Activated CD8-positive, alpha-beta memory T cell treated with anti-CD3 and anti-CD28 coated beads for 1 hour (primary cell): ENCODE measurements at places on chromosomes 3 and 15.

- DNase-seq: no peak
Observed at GRCh38 chr3:71629711-71630110, 46.2 kb upstream of the FOXP1 start.

DNA sequence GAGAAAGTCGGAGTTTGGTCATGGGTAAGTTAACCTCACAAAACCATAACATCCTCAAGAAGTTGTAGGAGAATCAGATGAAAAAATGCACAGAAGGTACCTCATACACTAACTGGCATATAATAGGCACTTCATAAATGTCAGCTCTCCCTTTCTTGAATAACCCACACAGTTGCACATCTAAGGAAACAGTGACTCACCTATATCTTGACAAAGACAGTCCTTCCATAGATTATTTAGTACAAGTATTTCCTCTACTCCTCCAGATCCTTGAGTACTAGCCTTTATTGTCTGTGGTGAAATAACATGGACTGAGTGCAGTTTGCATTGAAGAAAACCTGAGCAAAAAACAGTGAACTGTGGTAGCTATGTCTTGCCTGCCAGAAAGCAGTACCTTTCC is 46.6 kb downstream of the MAGI1 start:
- DNase-seq: no peak

- DNase-seq: no peak
Observed at GRCh38 chr3:106814231-106814630, 563.0 kb upstream of the CCDC54 start.

GRCh38 chr15:67761343-67761742 is 64.0 kb upstream of the SKOR1 start:
- no peak for DNase-seq

GRCh38 chr3:167507954-167508353 is 34.1 kb upstream of the SERPINI2 start:
- no peak for DNase-seq

GRCh38 chr3:154971771-154972326 is 108.3 kb upstream of the MME start:
- DNase-seq: no peak

GRCh38 chr15:66459818-66460615 is 37.5 kb downstream of the SNAPC5 start:
- no peak for DNase-seq

DNA sequence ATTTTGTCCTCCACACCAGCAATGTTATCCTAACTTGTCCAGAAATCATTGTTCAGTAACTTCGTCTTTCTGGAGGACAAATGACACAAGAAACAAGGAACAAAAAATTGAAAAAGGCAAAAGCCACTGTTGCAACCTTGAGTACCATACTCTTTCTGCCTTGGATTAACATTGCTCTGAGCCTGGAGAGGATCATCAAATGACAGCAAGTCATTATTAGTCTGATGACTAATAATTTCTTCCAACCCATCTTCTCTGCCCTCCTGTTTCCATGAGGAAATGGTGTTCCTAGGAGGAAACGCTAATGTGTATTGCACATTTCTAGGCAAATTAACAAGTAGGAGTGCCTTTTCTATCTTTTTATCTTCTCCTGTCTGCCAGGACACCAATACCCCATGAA is 153.9 kb downstream of the PCCB start:
- DNase-seq: no peak

DNA sequence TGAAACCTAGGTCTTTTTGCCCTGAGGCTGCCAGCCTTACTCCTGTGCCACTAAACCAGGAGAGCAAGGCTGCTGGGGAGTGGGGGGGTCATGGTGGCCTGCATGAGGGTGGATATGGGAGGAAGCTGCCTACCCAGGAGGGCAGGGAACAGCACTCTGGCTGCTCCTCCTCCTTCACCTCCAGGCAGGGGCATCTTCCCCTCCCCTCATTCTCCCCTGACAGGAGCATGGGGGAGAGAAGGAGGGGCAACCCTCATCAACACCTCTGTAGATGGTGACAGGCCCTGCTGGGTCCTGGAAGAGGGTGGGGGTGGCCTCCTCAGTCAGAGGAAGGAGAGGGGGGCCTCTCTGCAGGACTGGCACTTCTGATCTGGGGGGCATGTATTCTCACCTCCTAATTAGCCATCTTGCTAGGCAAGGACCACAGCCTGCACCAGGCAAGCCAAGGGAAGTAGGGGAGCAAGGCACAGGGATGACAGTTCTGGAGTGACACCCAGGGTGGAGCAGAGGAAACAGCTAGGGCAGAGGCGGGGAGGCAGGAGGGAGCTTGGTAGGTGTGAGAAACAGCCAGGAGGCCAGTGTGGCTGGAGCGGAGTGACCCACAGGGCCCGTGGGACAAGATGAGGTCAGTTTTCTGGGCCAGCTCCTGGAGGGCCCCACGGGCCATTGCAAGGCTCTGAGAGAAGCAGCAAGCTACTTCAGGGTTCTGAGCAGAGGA is 4.9 kb downstream of the CCDC33 start:
- no peak for DNase-seq

DNA sequence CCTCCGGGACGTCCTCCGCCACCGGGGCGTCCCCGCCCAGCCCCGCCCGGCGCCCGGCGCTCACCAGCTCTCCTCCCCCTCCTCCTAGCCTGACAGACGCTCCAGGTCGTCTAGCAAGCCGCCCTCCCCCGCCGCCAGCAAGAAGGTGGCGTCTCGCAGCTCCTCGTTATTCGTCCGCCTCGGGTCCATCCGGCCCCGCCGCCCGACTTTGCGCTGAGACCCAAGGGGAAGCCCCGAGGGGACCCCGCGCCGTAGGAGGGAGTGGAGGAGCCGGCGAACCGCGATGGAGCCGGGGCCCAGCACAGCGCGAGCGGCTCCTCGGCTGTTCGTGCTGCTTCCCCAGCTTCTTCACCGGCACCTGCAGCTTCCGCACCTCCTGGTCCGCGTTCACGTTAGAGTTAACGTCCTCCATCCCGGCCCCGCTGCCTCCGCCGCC is 26.3 kb upstream of the MTHFS start:
- peak; percentile 28 for DNase-seq

DNA sequence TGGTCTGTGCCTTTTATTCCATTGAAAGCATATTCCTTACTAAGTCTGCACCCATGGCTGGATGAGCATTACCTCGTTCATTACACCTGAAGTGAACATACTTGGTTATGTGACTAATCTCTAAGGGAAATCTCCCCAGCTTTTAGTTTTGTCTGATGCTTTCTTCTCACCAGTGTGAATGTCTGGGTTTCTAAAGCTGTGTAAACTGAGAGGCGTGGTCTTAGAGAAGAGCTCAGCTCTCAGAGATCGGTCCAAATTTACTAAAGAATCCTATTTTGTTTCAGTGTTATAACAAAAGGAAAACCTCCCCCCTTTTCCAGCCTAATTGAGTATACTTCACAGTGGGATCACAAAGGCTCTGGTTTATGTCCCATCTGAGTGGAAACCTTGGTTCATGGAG is 352.3 kb downstream of the PTPRG start:
- DNase-seq: no peak

DNA sequence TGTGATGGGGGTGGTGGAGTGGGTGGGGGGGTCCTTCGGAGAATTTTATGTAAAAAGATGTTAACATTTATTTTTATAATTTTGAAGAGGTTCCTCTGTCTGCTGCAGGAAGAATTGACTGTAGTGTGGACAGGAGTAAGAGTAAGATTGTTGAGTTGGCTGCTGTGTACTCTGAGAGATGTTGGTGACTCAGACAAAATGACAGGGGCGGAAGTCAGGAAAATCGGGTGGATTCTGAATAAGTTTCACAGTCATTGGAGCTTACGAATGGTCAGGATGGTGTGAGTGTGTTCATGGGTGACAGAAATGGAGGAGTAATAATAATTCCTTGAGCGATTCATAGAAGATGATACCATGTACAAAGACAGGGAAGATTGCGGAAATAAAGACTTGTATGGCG is 420.0 kb downstream of the ROBO2 start:
- no peak for DNase-seq

DNA sequence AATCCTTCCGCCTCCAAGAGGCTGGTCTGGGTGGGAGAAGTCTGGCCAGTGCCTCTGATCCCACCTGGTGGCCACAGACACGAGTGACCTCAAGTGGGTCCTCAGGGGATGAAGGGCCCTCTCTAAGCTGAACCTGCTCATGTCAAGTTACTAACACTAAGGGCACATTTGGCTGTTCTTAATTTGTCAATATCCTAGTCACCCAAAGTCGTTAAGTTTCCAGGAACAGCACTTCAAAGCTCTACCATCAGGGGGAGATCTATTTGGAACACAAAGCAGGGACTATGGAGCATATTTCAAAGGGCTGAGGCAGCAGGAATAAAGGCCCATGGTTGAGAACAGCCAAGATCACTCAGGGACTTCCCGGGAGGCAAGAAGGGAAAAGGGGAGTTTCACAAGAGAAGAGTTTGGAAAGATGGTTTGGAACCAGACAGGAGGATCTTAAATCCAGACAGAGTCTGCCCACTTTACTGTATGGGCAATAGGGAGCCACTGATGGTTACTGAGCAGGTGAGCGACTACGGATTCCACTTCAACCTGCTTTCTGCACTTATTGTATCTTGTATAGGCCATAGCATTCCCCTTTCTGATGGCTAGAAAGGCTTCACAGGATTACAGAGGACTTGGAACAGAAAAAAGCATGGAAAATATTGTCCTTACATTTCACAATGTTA is 13.7 kb downstream of the OXTR start:
- DNase-seq: no peak

- no peak for DNase-seq
Observed at GRCh38 chr3:143594206-143594605, 254.1 kb downstream of the SLC9A9 start.

GRCh38 chr3:140948460-140949249 is 7.0 kb downstream of the SLC25A36 start:
- DNase-seq: no peak

- no peak for DNase-seq
Observed at GRCh38 chr15:78007211-78007931, 70.1 kb downstream of the TBC1D2B start.

DNA sequence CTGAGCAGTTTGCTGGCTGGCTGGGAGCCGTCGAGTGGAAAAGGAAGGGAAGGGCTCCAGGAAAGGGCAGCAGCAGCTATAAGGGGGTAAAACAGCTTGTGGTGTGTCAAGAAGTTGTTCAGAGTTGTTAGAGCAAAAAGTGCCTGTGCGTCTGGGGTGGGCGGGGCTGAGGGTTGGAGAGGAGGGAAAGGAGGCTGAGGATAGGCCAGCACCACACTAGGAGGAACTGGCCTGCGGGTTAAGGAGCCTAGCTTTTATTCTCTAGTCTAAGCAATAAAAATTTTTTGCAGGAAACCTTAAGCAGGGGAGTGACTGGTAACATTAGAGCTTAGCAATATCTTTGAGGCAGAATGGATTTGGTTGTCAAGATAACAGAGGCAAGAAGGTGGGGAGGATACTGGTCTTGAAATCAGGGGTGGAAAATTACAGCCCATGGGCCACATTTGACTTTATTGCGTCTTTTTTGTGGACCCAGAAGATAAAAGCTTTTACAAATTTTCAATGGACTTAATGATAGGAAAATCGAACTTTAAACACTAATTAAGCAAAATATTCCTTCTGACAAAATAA is 134.5 kb upstream of the AADACL2 start:
- DNase-seq: no peak

GRCh38 chr3:13932578-13933295 is 52.9 kb upstream of the WNT7A start:
- DNase-seq: no peak

- DNase-seq: no peak
Observed at GRCh38 chr15:57330619-57331340, 45.5 kb upstream of the CGNL1 start.

GRCh38 chr15:70267879-70268278 is 170.2 kb upstream of the TLE3 start:
- no peak for DNase-seq

DNA sequence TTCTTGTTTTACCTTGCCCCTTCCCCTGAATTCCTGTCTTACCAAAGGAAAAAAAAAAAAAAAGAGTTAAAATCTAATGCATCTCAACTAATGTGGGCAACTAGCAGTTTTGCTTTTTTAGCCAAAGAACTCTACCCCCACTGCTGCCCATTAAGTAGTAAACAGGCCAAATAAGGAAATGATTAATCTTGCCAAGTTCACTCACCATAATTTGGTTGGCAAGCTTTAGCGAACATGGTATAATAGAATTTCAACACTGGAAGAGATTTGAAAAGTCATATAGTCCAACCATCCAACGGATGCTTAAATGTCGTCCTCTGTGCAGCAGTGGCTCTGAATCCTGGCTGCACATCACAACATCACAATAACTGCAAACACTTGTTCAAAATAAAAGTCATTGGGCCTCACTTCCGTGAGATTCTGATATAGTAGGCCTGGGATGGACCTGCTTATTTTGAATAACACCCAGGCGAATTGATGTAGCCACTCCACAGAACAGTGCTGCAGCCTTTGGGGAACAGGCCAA is 142.0 kb upstream of the UBE2E1 start:
- DNase-seq: no peak

DNA sequence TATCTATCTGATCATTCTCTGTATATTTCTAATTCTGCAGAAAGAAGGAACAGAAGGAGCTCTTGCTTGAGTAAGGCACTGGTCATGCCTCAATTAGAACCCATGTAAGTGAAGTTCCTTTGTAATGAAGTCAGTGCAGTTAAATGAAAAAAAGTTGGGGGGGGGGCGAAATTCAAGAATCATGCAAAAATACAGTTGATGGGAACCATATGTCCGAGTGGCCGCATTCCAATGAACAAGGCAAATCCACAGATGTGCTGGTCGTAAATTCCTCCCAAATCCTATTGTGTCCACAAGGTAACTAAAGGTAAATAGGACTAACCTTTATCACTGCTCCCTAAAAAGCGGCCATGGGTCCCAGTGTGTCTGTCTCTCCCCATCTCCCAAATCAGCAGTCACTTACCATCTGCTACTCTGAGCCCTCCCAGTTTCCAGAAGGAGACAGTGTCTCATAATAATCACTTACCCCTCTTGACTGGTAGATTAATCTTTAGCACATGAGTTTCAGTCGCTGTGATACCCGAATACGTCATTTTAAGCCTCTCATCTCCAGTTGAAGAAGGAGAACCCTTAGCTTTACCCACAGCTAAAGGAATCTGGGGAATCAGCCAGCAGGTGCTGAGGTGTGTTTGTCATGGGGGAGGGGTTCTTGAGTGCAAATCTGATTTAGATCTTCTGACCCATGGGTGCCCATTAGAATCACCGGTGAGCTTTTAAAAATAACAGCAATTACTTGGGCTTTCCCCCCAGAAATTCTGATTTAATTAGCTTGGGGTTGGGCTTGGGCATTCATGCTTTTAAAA is 56.3 kb upstream of the EPHB3 start:
- DNase-seq: no peak

DNA sequence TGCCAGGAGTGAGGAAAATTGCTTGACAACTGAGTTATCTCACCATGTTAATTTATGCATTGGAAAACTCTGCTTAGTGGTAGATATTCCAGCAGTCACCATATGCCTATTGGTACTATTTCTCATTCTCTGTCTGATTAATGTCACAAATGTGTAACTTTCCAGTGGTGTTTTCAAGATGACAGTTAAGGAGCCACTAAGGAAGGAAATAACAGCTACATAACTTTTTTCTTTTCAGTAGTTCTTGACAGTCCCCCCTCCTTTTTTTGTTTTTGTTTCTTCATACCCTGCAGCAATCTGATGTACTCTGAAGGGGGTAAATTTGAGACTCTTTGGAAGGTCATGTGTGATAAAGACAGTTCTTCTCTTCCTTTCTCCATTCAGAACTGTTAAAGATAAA is 13.1 kb downstream of the RASA2 start:
- DNase-seq: no peak
